Activated naive CD4-positive, alpha-beta T cell treated with anti-CD3 and anti-CD28 coated beads, Interleukin-2, amount 50 U/mL, for 72 hours (primary cell): ENCODE measurements at places on chromosomes 2 and 18. TPM values are rescaled to one million over a fixed set of nuclear protein-coding genes. Genes with fewer than 3 reads are reported as not detected.

FAM237A gene
- not detected for total RNA-seq

HNMT gene
- not detected for total RNA-seq

SNRNP27 gene
- 69.4 TPM for total RNA-seq

PRADC1 gene
- 11.5 TPM for total RNA-seq

LYPD1 gene
- not detected for total RNA-seq

GPR45 gene
- total RNA-seq, result not detected

DSG1 gene
- not detected for total RNA-seq

C2orf66 gene
- total RNA-seq, result not detected

TCF23 gene
- 0.07 TPM for total RNA-seq

REG3A gene
- not detected for total RNA-seq

AKAIN1 gene
- total RNA-seq, result not detected

FSHR gene
- not detected for total RNA-seq

TLX2 gene
- total RNA-seq, result 0.19 TPM

ALLC gene
- total RNA-seq, result not detected

ZEB2 gene
- 4.1 TPM for total RNA-seq

VWC2L gene
- total RNA-seq, result not detected

SUCLG1 gene
- total RNA-seq, result 73.9 TPM

RGPD4 gene
- total RNA-seq, result 0.16 TPM

SDC1 gene
- 0.11 TPM for total RNA-seq

NAT8 gene
- not detected for total RNA-seq

C2orf49 gene
- total RNA-seq, result 25.0 TPM

TYMS gene
- 344 TPM for total RNA-seq

CYP27C1 gene
- not detected for total RNA-seq

FTCDNL1 gene
- total RNA-seq, result 0.55 TPM

RFX8 gene
- 0.76 TPM for total RNA-seq

CNDP2 gene
- total RNA-seq, result 133 TPM

UBR3 gene
- total RNA-seq, result 25.3 TPM

B3GNT7 gene
- 0.43 TPM for total RNA-seq

LYG2 gene
- not detected for total RNA-seq

PLGLB2 gene
- total RNA-seq, result 2.7 TPM

CHPF gene
- 16.7 TPM for total RNA-seq

DAPL1 gene
- total RNA-seq, result not detected

C2orf72 gene
- total RNA-seq, result 0.18 TPM

UGT1A6 gene
- total RNA-seq, result not detected

MTX2 gene
- total RNA-seq, result 24.8 TPM

ZSCAN30 gene
- 17.6 TPM for total RNA-seq

SERPINB11 gene
- total RNA-seq, result not detected

KRTCAP3 gene
- 8.3 TPM for total RNA-seq

C2orf78 gene
- not detected for total RNA-seq
